ENCODE measurements at places on chromosomes 7 and 10. TPM values are rescaled to one million over a fixed set of nuclear protein-coding genes. Genes with fewer than 3 reads are reported as not detected.

The STAG3 gene
- 1.3 TPM for total RNA-seq

The MRPS17 gene
- 20.0 TPM for total RNA-seq

The ABCA13 gene
- 0.24 TPM for total RNA-seq

The C10orf53 gene
- total RNA-seq, result not detected

The NUTM2A gene
- 0.24 TPM for total RNA-seq

The GOLGA7B gene
- 0.21 TPM for total RNA-seq

The PTPN20 gene
- total RNA-seq, result 1.1 TPM

The EEF1AKMT2 gene
- total RNA-seq, result 15.4 TPM

The PRTFDC1 gene
- 6.8 TPM for total RNA-seq

The ODAD2 gene
- total RNA-seq, result not detected
